ENCODE measurements at places on chromosomes 2 and 18.

DNA sequence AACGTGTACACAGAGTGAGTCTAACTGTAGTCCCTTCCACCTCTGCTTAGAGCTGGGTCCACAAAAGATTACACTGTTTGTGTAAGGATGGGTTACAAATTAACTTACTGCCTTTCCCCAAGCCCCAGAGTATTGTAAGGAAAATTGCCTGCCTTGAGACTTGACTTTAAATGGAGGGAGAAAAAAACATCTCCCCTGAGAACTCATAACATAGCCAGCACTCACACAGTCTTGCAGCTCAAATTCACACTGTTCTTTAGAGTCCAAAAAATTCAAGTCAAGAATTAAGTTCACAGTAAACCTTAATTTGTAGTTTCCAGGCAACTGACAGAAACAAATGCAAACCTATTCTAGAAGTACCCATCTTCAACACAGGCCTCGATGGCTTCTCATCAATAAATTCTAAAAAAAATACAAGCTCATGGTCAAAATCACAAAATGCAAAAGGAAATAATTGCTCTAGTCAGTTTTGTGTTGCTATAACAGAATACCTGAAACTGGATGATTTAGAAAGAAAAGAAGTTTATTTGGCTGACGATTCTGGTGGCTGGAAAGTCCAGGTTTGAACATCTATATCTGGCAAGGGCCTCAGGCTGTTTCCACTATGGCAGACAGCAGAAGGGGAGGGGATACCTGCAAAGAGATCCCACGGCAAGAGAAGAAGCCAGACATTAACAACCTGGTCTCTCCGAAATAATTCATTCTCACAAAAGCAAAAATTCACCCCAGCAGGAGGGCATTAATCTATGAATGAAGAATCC lies 34.6 kb upstream of the TMEM17 start:
- no peak for DNase-seq

- DNase-seq = no peak
These were observed 69.7 kb downstream of the ZNF521 start for GRCh38 chr18:25282282-25282681.

DNA sequence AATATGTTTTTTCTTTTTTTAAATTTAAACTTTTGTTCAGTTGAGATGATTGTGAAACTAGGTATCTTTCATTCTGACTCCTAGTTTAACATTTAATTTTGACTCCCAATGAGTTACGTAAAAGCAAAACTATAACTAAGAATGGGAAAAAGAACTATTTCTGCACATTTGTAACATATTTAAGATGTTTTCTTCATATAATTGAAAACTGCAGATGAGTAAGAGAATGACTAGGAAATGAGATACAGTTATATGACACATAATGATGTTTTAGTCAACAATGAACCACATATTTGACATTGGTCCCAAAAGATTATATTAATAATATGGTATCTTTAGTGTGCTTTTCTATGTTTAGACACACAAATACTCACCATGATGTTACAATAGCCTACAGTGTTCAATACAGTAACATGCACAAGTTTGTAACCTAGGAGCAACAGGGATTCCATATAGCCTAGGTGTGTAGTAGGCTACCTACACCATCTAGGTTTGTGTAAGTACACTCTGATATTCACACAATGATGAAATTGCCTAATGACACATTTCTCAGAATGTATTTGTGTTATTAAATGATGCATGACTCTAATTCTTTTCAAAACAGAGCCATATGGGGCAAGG lies 12.6 kb downstream of the ERMN start:
- no peak for DNase-seq

GRCh38 chr18:61643884-61644647 lies 248.7 kb downstream of the RNF152 start:
- no peak for DNase-seq

- peak; percentile 17 for DNase-seq
These were observed 418.2 kb upstream of the HS6ST1 start for GRCh38 chr2:128736689-128737545.

- DNase-seq = no peak
These were observed 797.4 kb downstream of the SUCLG1 start for GRCh38 chr2:83661711-83662110.

- DNase-seq = no peak
These were observed 35.8 kb downstream of the SKOR2 start for GRCh38 chr18:47215554-47216138.

- DNase-seq = no peak
These were observed 434.6 kb upstream of the DSEL start for GRCh38 chr18:67951137-67951536.

DNA sequence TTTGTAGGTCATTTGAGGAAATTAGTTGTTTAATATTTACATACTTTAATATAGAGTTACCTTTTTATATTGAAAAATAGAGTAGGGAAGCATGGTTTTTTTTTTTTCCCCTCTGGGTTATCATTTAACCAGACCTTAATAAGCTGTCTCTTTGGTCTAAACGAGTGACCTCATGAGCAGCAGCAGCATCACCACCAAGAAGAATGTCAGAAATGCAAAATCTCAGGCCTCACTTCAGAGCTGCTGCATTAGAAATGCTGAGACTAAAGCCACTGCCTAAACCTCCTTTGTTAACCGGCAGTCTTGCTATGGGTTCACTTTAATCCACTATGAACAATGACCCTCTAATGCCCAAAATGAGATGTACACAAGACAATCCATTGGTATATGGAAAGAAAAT lies 733.7 kb upstream of the FAM98A start:
- DNase-seq = no peak

GRCh38 chr2:189751080-189751658 lies 11.4 kb downstream of the OSGEPL1 start:
- DNase-seq = peak; percentile 27

GRCh38 chr2:208386541-208386940 lies 20.1 kb upstream of the PTH2R start:
- no peak for DNase-seq

GRCh38 chr2:65070172-65070830 lies 14.1 kb downstream of the CEP68 start:
- DNase-seq = no peak

DNA sequence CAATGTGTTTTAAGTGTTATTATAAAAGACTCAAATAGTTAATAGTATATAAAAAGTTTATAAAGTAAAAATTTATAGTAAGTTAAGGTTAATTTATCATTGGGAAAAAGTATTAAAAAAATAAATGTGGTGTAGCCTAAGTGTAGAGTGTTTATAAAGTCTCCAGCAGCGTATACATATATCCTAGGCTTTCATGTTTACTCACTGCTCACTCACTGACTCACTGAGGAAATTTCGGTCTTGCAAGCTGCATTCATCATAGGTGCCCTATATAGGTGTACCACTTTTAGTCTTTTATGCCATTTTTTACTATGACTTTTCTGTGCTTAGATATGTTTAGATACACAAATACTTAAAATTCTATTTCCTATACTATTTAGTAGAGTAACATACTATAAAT lies 866.0 kb downstream of the CBLN2 start:
- DNase-seq = no peak

GRCh38 chr18:56902653-56903052 lies 244.2 kb upstream of the BOD1L2 start:
- DNase-seq = no peak

DNA sequence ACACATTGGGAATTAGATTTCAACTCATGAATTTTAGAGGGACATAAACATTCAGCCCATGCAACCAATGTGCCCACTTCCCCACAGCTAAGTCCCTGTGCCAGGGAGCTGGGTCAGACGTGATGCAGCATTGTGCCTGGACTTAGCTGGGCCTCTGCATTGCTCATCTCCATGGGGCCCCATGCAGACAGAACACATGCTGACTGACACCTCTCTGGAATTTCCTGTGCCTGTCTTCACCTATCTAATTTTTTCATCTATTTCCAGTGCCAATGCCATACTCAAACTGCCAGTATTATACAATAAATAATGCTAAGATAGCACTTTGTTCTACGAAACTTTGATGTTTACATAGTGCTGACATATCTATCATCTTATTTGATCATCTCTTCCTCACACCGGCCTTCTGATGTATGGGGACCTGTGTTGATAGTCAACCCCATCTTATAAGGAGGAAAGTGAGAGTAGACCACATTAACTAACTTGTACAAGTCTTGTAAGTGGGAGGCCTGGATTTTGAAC lies 92.2 kb downstream of the CDC42EP3 start:
- DNase-seq = no peak

DNA sequence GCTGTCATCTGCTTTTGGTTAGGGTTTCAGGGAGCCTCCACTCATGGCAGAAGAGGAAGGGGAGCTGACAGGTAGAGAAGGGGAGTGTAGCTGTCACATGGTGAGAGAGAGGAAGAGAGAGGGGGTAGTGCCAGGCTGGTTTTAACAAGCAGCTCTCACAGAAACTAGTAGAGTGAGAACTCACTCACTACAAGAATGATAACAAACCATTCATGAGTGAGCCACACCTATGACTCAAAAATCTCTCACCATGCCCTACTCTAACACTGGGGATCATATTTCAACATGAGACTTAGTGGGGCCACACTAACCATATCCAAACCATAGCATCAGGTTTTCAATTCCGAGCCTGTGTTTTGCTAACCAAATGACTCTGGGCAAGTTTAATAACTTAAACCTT lies 274.9 kb upstream of the VWC2L start:
- DNase-seq = no peak

DNA sequence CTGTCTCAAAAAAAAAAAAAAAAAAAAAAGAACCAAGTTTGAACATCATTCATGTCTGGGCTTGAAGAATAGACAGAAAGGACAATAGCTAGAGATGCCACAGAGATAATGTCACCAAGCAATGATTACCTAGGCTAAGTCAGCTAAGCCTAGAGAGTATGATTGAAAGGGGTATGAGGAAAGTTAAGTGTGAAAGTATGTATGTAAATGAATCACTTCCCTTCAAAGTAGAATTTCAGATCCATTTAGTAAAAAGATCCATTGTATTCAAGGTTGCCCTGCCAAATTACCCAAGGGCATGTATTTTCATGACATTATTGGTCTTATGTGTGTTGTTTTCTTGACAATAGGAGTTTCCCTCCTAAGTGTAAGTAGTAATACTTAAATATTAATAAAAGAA lies 34.1 kb upstream of the SLC39A10 start:
- no peak for DNase-seq

GRCh38 chr2:205827809-205828365 lies 145.6 kb downstream of the NRP2 start:
- no peak for DNase-seq

DNA sequence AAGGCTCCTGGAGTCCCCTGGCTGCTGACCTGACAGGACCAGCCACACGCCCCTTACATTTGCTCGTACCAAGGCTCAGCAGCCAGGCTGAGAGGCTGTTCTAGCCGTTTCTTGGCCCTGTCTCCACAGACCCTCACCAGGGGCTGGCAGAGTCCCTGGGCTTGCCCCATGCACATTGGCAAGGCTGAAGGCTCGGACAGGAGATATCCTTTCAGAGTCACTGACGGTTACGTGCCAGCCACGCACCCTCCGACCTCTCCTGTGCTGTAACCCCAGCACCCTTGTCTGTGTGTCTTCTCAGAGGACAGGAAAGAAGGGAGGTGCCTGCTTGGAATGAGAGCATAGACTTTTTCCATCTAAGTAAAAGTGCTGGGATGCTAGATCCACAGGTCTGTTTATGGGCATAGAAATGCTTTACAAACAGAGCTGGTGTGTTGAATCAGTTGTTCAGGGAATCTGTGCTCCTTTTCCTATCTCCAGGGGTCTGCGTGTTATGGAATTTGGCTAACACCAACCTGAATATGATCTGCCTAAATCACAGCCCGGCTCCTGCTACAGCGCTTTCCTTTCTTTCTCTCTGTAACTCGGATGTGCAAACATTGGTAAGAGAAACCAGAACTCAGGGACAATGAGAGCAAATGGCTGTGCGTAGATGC lies 41.0 kb downstream of the COPS8 start:
- DNase-seq = no peak

GRCh38 chr2:122070241-122070731 lies 314.8 kb downstream of the TSN start:
- DNase-seq = no peak

DNA sequence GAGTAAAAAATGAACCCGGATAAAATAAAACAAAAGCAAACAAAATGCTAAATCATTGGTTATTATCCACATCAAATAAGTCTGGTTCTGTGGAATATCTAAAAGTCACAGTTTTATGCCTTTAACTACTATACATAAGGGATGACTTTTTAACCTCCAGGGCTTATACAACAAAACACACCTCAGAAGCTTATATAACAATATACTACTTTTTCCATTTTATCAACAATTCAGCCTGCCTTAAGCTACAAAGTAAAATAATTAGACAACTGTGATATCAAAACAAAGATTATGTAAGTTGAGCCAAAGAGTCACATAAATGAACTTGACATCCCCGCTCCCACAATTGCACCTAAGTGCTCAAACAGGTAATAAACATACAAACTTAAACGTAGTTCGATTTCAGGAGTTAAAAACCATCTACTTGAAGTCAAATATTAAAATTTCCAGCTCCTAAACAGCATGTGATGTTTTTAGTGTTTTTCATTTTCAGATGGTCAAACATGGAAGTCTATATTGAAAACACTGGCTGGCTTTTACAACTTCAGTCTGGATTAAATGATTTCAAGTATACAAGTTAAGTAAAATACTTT lies 54.7 kb downstream of the ATIC start:
- DNase-seq = no peak

GRCh38 chr2:19667085-19667484 lies 234.7 kb downstream of the TTC32 start:
- no peak for DNase-seq

GRCh38 chr18:45667056-45667736 lies 51.9 kb downstream of the SLC14A2 start:
- no peak for DNase-seq

DNA sequence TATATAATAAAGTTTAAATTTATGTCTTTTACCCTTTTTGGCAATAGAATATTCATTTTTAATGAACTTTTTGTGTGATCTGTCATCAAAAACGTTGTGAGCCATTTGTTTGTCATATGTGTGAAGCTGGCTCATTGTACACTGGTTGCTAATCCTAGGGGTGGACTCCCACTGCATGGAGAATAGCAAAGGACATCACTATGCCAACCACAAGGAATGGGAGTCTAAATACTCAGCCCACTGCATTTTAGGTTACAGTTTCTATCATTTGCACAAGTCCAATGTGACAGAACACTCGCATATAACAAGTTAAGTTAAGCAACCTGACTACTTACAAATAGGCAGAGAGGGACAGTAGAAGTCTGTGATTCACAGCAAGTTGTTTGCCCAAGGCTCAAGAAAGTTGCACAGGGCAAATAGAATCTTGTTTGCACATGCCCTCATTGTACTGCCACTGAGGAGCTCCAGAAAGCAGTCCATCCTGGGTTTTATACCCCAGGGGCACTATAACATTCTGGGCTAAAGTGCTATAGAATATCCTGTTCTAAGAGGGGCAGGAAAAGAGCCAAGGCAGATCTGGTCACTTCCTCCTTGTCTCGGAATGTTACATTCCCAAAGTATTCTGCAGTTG lies 545.9 kb upstream of the GCFC2 start:
- no peak for DNase-seq

DNA sequence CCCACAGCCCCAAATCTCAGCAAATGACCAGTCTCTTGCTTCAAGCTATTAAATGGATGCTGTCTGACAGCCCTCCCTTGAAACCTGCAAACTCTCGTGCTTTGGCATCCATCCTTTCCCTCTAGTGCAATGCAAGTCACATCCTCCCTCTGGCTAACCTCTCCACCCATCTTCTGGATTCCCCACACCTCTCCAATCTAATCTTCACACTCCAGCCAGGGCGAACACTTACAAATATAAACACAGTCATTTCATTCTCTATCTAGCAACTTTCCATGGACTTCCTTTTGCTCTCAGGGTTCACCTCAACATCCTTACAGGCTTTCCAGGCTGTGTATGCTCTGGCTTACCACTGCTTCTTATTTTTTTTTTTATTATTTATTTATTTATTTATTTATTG lies 10.1 kb upstream of the NARS1 start:
- DNase-seq = no peak

GRCh38 chr2:61534926-61535325 lies 3.2 kb downstream of the XPO1 start:
- no peak for DNase-seq
